ENCODE measurements at places on chromosomes 3 and 15.

- DNase-seq: no peak
Observed at GRCh38 chr15:67108122-67108961, 42.9 kb downstream of the SMAD3 start.

DNA sequence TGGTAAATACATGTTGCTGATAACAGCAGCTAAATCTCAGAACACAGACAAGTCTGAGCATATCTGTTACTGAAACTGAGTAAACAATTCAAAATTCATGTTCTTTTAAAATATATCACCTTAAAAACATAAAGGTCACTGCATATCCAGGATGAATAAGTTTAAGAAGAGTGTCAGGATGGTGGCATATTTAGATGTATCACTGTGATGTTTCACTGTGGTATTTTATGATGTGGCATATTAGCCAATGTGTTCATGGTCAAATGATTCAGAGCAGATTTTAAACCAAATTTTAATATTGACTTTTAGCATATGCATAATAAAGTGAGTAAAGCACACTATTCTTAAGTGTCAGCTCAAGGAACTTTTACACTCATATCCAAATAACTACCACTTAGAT is 346.4 kb upstream of the DPPA4 start:
- DNase-seq: peak; percentile 26

DNA sequence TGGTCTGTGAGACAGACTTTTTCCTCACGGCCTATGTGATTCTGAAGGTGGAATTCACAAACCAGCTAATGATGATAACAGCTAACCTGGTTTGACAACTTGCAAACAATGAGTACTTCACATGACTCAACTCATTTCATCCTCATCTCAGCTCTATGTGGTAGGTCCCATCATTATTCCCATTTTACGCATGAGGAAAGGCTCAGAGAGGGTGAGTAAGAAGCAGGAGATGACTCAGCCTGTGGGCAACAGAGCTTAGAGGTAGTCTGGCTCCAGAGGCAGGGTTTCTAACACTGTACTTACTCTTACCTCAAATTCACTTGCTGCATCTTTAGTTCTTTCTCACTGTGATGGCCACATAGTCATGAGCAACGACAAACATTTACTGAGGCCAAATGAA is 25.8 kb upstream of the PSMD6 start:
- no peak for DNase-seq

DNA sequence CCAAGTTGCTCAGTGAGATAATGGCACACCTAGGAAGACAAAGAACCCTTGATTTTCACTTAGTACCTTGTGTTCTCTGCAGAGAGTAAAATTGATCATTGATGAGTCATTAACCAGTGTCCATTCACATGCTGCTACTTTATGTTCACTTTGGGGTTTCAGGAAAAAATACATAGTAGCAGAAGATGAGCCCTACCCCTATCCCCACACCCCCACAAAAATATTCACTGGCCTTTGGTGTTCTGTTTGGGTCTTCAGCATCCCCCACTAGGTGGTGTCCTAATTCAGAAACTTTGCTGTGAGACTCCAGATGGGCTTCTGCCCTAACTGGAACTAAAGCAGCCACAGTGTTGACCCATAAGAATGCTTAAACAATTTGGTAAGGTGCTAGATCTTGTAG is 178.8 kb downstream of the KLHL25 start:
- DNase-seq: no peak

DNA sequence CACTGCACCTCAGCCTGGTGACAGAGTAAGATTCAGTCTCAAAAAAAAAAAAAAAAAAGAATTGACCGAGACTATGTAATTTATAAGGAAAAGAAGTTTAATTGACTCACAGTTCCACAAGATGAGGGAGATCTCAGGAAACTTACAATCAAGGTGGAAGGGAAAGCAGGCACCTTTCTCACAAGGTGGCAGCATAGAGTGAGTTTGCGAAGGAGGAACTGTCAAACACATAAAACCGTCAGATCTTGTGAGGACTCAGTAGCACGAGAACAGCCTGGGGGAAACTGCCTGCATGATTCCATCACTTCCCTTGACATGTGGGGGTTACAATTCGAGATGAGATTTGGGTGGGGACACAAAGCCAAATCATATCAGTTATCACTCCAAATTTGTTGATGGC is 380.9 kb downstream of the EDEM1 start:
- DNase-seq: no peak

- peak; percentile 4 for DNase-seq
Observed at GRCh38 chr15:55742498-55742926, 440 bp downstream of the PRTG start.

DNA sequence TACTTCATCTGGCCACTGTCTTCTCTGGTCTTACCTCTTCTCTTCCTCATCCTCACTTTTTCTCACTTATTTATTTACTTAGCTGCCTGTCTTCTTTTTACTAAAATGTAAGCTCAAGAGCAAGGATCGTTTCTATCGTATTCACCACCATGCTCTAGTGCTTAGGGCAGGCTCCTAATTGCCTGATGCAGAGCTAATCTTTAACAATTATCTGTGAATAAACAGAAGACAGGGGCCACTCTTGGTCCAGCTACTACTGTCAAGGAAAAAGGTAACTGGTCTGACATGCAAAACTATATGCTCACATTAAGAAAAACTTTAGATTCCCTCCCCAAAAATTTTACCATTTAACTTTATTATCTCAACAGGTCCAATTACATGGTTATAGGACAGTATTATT is 17.5 kb downstream of the PIK3R4 start:
- no peak for DNase-seq

DNA sequence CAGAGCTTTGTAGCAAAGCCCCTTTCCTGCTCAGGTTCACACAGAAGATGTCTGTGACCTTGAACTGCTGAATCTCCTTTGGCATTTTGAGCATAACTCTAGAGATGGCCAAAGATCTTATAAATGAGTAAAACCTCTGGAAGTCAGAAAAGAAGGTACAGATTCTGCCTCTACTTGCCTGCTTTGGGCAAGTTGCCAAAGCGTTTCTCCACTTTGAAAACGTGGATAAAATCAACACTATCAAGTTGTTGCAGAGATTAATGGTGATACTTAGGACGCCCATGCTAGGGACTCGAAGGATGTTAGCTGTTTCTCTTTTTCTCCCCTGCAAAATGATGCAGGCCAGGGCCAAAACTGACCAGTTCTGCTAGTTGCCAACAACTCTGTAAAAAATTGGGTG is 68.0 kb upstream of the CMTM7 start:
- DNase-seq: no peak

- DNase-seq: no peak
Observed at GRCh38 chr15:42158941-42159340, 2.5 kb upstream of the PLA2G4F start.

DNA sequence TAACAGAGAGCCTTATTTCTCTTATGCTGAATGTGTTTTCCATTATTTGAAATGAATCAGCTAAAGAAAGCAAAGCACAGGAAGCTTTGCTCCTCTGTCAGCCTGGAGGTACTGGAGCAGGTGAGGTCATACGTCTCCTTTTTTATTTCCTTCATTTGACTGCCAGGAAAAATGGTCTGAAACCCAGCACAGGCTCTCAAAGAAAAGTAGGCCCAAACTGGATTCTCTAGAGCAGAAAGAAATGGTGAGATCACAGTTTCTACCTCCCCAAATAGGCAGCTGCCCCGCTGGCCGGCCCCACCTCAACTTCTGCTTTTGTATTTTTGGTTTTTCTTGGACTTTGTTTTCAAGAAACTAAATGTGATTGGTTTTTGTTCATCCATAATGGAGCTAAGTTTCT is 95.1 kb downstream of the RPL39L start:
- DNase-seq: no peak

DNA sequence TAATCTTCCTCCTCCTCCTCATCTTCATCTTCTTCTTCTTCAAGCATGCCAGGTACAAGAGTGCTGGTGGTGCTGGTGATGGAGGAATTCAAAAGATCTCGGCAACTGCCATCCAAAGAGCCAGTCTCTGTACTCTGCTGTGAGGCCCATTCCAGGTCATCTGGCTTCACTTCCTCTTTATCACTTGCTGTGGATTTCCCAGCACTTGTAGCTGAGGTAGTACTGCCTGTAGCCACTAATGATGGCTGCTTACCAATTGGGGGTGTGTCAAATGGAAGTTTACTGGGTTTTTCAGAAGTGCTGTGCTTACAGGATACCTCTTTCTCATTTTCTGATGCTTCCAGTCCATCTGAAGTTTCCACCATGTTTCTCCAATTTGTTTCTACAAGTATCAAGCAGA is 28.8 kb upstream of the SHC4 start:
- no peak for DNase-seq

DNA sequence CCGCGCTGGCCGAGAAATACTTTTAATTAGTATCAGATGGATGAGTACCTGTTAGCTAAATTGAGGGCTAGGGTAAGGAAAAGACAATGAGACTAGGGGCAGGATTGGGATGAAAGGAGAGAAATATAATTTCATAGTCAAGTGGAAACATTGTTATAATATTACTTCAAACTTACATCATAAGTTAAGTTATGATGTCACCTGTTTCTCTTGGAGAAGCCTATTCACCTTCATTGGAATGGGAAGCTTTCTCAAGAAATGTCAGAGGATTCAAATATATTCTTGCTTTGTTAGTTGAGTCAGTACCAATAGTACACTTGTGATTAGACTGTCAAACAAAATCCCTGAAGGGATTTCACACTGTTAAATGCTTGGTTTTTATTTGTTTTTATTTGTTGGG is 116.2 kb downstream of the NEO1 start:
- no peak for DNase-seq

DNA sequence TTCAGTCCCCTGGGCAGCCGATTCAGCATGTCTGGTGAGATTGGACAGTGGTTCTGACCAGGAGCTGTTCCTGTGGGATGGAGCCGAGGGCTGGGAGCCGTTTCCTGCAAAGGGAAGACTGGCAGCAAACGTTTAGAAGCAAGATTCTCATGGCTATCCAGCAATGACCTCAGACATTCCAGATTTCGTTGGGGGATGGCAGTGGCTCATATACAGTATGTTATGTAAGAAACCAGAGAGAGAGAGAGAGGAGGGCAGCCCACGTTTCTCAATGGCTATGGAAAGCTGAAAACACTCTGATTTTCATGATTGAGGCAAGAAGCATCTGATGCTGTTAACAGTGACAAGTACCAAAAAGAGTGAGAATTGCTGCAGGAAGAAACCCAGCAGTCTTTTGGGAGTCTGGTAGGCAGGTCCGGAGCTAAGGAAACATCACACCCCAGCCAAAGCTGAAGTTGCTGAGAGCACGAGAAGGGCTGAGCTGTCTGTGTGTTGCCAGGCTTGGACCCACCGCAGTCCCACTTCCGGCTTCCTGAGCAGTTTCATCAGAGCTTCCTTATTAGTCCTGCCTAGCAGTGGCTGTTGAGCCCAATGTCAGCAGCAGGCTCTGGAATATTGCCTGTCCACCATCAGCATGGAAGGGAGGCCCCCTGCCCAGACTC is 25.6 kb upstream of the VPS8 start:
- peak; percentile 85 for DNase-seq

- no peak for DNase-seq
Observed at GRCh38 chr15:79901958-79902357, 5.1 kb upstream of the MTHFS start.

- DNase-seq: no peak
Observed at GRCh38 chr3:139187154-139187553, 142.5 kb upstream of the PRR23C start.

DNA sequence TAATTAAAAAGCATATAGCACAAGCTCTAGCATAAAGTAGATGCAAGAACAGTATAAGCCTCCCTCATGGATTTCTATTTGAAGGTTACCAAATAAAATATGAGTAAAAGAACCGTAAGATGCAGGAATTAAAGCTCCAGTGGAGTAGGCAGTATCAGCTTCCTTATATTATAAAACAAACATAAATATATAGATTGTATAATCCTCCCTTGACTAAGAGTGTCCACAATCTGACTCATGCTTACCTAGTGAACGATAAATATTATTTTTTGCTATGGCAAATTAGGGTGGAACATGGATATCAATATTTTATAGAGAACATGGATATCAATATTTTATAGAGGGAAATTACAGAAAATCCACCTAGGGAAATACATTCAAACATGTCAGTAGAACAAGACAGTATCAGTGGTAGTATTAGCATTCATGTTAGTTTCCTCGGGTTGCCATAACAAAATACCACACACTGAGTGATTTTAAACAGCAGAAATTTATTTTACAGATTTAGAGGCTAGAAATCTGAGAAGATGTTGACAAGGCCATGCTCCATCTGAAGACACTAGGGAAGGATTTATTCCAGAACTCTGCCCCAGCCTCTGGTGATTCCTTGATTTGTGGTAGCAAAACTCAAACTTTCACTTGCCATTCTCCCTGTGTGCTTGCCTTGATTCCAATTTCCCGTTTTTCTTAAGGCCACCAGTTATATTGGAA is 1521.3 kb downstream of the SI start:
- DNase-seq: no peak

DNA sequence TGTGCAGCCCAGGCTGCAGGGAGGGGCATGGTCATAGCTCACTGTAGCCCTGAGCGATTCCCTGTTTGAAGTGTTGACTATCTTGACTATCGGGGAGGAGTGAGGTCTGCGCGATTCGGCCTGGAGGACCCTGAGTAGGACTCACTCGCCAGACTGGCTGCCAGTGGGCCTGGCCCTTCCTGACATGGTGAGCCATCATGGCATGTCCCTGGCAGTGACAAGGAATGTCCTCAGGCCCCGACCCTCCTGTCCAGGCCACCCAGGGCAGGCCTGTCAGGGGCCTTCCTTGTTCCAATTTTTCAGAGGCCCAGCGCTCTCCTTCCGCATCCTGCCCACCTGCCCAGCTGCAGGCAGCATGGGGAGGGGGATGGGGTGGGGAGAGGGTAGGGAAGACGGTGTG is 5.2 kb upstream of the OCA2 start:
- no peak for DNase-seq

- DNase-seq: peak; percentile 23
Observed at GRCh38 chr15:90592131-90592881, 62.6 kb downstream of the CRTC3 start.

DNA sequence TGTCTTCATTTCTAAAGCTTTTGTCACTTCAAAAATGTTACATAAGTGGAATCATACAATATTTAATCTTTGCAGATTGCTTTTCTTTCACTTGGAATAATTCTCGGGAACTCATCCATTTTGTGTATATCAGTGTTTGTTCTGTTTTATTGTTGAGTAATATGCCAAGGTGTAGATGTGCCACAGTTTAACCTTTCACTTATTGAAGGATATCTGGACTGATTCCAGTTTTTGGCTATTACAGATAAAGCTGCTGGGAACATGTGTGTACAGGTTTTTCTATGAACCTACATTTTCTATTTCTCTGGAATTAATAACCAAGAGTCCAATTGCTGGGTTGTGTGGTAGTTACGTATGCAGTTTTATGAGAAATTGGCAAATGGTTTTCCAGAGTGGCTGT is 334.9 kb downstream of the PTPRG start:
- no peak for DNase-seq

DNA sequence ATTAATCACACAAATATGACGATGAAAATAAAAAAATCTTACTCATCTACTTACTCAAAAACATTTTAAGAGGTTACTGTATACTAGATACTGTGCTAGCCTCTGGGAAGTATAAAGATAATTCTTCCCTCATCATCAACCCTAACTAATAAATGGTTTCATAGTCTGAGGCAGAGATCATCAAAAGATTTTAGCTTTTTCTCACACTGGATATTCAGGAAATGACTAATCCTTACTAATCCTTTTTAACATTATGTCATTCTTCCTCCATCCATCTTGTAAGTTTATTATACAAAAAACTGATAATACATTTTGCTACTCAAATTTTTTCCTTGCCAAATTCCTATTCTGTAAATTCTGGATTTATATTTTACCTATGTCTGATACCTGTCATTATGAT is 29.7 kb downstream of the ACAD11 start:
- no peak for DNase-seq

GRCh38 chr15:79929412-79929811 is 32.6 kb upstream of the MTHFS start:
- no peak for DNase-seq

- DNase-seq: no peak
Observed at GRCh38 chr3:74282202-74282601, 332.3 kb downstream of the CNTN3 start.

Measured in HS-5 (cell line).